ENCODE measurements at places on chromosomes 2 and 18.

DNA sequence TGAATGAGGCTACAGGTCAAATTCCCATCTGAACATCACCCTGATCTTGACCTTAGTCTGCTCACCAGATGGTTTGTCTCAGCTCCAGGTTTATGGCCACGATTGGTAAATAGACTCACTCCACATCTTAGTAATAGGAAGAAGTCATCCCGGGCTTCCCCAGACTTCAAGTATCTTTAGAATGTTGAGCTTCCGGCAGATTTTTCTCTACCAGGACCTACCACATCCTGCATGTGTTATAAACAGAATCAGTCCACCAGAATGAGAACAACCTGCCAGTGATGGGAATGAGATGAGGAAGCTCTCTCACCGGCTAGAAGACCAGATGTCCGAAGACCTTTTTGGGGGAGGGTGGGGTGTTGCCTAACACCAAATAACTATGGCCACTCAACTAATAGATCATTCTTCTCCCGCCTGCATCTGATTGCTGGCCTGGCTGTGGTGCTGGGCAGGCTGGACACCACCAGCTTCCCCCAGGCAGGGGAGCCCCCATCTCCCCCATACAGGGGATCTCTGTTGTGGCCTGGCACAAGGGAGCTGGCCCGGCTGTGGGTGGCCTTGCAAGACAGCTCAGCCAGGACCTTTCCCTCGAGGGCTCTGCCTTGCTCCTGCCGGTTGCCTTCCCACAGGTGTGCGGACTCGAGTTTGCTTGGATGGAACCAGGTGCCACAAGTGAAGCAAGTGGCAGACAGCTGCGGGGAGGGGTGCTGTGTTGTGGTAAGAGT is 88.5 kb downstream of the SH3RF3 start:
- no peak for DNase-seq

GRCh38 chr2:148167241-148167766 is 146.4 kb downstream of the MBD5 start:
- no peak for DNase-seq

GRCh38 chr2:217279140-217279539 is 419.3 kb upstream of the TNP1 start:
- DNase-seq, result no peak

GRCh38 chr2:173496746-173497145 is 142.1 kb downstream of the CDCA7 start:
- DNase-seq, result no peak

DNA sequence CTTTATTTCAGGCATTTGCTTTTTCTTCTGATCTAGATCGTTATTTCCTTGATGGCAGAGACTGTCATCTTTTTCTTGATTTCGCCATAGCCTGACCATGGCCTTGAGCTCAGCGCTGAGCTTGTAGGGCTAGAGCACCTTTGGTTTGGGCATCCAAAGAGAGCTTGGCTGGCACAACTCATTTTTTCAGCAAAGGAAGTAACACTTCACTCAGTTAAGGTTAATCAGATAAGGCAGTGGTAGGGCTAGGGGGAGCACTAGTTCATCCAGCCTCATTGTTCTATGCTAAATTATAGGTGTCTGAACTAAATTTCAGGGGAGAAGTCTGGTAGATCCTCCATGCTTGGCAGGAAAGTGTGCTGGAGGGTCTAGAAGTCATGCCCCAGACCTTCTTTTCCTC is 125.0 kb downstream of the SETBP1 start:
- no peak for DNase-seq
